ENCODE measurements at places on chromosomes 4 and X.

- no peak for DNase-seq
Measured at GRCh38 chr4:15584785-15585184, 70.4 kb downstream of the FBXL5 start.

- no peak for DNase-seq
Measured at GRCh38 chr4:136183513-136183912, 1348.8 kb downstream of the PCDH18 start.

DNA sequence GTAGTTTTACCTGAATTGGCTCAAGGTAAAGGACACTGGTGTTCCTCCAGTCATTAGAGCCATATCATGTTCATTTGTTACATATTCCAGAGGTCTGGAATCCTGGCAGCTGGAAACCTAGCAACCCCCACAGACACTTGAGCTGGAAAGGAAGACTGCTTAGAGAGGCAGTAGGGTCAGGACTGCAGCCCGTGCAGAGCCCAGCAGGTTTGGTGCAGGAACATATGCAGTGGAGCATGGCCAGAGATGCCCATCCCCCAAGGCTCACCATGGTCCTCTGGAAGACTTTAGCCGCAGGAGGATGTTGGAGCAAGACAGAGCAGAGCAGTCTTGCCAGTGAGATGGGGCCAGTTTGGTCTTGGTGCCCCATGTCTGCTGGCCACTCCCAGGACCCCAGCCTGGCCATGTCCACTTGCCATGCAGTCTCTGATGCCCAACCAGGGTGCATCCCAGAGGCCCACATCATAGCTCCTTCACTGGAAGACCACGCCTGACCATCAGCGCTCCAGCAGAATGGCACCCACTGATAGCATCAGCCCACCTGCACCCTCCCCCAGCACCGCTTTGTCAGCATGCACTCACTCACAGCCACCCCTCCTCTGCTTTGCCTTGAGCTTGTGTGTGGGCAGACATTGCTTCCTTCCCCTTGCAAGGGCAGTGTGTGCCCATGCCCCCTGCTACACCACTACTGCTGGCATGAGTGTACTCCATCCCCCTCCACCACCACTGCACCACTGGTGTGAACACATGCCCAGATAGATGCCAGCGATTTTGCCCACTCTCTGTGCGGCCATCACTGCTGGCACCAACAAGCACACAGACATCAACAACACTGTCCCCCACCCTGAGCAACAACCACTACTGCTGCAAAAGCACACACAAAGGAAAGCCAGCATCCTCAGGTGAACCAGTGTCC is 190.3 kb upstream of the SPOCK3 start:
- no peak for DNase-seq

GRCh38 chrX:9671998-9672397 is 93.6 kb downstream of the GPR143 start:
- DNase-seq = no peak

GRCh38 chr4:88720451-88721428 is 23.1 kb upstream of the NAP1L5 start:
- DNase-seq = no peak

- DNase-seq = no peak
Measured at GRCh38 chr4:174663216-174663615, 140.9 kb upstream of the HPGD start.

DNA sequence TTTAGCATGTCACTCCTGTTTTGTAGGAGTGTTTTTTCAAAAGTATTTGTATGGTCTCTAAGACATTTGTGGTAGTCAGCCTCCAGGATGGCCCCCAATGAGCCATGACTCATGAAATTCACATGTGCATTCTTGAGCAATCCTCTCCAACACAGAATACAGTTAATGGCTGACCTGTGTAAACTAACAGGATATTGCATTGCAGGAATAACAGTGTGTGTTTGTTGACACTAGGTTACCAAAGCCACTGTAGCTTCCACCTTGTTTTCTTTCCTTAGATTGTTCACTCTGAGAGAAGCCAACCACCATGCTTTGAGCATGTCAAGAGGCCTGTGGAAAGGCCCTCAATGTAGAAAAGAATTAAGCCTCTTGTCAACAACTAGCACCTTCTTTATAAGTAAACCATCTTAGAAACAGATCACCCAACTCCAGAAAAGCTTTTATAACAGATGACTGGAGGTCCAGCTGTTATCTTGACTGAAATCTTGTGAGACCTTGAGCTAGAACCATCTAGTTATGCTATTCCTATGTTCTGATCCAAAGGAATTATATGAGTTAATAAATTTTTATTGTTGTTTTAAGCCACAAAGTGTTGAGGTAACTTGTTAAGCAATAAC is 28.5 kb downstream of the TBCK start:
- no peak for DNase-seq

DNA sequence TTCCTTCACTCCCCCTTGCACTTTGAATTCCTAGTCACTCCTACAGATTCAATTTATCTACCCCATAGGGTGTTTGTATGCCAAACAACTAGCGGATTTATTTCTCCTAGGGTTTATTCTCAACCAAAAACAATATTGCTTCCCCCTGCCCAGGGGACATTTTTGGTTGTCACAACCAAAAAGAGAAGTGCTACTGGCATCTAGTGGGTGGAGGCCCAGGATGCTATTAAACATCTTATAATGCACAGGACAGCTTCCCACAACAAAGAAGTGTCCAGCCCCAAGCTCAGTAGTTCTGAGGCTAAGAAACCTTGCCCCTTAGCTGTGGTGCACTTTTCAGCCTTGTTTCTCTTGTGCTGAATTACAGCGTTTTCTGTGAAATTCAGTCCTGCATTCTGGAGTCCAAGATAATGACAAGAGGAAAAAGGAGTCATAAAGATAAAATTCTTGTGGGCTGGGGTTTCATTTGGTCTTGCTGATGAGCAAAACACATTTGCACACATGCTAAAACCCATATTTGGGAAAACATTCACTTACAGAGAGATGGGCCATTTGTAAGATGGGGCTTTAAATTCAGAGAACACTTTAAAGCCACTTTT is 11.2 kb upstream of the SYTL4 start:
- no peak for DNase-seq

DNA sequence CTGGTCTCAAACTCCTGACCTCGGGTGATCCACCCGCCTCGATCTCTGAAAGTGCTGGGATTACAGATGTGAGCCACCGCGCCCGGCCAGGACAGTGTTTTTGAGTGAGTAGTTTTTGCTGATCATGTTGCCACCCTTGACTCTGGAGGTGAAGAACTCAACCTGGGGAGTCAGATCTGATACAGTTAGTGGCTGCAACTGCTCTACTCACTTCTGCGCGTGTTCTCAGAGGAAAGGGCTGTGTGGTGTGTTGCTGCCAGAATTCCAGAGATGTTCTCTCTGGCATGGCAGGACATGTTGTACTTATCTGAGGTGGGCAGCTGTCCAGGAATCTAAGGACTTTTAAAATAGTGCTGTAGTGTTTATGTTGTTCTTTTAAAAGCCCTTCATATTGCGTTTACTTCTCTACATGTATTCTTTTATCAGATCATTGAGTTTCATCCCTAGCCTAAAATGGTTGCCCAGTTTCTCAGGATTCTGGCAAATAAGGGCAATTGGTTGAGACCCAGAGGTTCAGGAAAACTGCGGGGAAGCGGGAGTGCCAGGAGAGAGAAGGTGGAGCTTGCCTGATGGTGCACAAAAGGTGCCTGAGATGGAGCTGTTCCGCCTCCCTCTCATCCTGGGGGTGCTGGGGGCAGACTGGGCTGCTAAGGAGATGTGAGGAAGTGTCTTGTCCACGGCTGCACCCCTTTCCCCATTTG is 97.7 kb downstream of the ARHGAP10 start:
- no peak for DNase-seq

DNA sequence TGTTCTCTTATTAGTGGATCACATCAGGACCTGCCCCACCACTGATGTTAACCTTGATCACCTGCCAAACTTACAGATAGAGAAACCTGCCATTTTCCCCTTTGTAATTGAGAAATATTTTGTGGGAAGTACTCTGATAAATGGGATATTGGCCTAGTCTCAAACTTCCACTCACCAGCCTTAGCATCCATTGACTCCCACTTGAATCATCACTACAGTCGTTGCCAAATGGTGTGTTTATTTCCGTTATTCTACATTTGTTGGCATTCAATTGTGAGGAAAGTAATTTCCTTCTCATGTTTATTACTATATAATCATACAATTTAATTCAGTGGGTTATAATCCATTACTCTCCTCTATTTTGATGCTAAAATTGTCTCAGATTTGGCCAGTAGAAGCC is 156.4 kb upstream of the CXCL13 start:
- DNase-seq = no peak

GRCh38 chr4:137524725-137525369 is 7.4 kb downstream of the PCDH18 start:
- DNase-seq = no peak

DNA sequence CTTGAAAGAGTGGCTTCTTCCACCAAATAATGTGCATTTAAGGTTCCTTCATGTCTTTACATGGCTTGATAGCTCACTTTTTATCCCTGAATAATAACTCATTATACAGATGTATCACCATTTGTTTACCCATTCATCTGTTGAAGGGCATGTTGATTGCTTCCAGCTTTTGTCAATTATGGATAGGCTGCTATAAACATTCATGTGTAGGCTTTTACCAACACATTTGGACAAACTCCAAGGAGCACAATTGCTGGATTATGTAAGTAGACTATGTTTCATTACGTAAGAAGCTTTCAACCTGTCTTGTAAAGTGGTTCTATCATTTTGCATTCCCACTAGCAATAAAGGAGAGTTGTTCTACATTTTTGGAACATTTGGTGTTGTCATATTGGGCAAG is 2637.0 kb downstream of the PCDH7 start:
- DNase-seq = no peak

GRCh38 chrX:12034741-12035140 is 103.5 kb upstream of the FRMPD4 start:
- no peak for DNase-seq

GRCh38 chr4:116636917-116637316 is 448.5 kb downstream of the TRAM1L1 start:
- DNase-seq = no peak

- no peak for DNase-seq
Measured at GRCh38 chr4:22625311-22625710, 67.4 kb upstream of the GBA3 start.

DNA sequence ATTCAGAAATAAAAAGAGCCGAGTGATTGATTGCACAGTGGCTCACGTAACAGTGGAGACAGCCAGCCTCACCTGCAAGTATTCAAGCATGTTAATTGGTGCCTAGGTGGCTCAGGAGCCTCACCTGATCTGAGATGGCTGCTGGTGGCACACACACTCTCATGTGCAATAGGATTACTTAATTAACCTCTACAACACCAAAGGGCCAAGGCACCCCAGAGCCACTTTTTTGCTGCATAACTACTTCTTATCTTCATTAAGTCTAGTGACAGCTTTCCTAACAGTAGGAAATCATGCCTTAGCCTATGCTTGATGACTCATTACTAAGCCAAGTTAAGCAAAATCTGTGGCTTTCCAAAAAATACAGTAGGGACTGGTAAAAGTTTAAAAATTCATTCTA is 117.3 kb upstream of the NOCT start:
- no peak for DNase-seq

GRCh38 chr4:72564184-72564583 is 4.8 kb downstream of the ADAMTS3 start:
- DNase-seq = no peak

DNA sequence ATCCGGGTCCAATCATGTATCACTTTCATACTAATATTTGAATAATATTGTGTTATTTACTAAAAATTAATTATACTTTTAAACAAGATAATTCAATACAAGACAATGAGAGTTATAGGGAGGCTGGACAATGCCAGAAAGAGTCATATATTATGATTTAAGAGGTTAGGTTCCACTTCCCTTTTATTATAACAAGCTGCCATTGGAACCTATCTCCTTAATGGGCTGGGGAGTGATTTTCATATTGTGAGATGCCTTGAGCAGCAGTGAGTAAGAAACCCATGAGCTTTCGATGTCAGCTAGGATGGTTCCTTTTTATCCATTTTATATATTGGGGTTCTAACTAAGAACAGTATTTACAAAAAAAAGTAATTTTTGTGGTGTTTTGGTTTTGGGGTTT is 91.8 kb downstream of the MAB21L2 start:
- no peak for DNase-seq

DNA sequence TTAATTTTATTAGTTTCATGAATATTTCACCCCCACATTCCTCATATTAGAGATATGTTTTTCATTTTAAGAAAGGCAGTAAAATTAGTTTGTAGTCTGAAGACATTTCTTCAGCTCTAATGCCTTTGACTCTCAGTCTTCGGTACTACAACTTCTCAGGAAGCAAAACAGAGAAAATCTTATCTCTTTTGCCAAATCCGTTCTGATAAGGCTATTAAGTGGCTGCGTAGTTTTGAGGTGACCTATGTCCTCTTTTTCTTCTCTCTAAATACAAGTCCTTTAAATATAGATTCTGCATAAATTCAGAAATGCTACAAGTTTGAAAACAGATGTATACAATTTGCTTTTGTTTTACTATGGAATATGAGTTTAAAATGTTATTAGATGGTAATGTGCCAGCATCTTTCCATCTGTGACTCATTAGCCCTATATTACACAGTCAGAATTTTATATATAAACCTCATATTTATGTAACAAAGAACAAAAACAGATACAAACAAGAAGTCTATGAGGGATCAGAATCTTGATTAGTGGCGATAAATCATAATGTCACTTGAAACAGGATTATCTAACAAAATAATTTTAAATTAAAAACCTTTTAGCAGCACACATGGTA is 181.2 kb upstream of the ETNPPL start:
- DNase-seq = no peak

DNA sequence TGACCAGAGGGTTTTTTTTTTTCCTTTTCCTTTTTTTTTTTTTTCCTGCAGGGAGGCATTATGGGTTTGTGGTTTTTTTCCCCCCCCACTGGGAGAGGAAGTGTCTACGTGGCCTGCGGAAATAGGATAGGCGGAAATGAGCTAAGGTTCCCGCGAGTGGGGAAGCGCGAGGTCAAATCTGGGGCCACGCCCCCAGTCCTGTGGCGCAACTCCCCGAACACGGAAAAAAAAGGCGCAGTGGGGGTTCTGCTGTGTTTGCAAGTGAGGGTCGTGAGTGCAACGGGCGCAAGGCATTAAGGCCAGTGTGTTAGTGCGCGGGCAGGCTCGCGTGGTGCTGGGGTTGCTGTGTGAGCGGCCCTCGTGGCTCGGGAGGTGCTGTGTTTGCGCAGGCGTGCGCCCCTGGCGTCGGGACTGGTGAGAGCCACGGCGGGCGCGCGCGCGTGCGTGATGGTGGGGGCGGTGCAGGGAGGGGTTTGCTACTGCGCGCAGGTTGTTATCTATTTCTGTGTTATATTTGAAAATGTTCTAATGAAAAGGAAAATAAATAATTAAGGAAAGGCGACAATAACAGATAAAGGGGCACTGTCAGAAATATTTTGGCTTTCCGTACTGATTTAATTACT is 685 bp upstream of the MORF4L2 start:
- DNase-seq = peak; percentile 89

DNA sequence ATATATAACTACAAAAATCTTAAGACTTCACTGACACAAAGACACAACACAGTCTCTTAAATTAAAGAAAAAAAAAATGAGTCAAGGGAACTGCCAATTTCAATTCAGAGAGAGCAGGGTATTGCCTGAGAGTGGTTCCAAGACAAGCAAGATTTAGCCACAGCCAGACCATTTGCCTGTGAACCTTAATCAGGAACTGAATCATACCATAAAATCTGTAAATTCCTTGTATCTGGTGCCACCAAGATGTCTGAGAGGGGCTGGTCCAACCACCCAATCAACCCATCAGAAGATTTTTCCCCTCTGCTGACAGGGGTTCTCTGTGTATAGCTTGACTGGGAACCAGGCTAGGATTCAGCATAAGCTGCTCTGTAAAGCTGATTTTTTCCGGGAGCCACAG is 159.2 kb downstream of the CPEB2 start:
- DNase-seq = no peak

Data from BE2C (cell line).